ENCODE measurements at places on chromosomes 1 and 21. TPM values are rescaled to one million over a fixed set of nuclear protein-coding genes. Genes with fewer than 3 reads are reported as not detected.

Gene PADI2
- 1.1 TPM for total RNA-seq

Gene ACTL8
- total RNA-seq = 1.8 TPM

Gene CADM3
- total RNA-seq = 0.10 TPM

Gene CRP
- not detected for total RNA-seq

Gene TNN
- not detected for total RNA-seq

All from A549 treated with Hydrocortisone at 1 μM for 4 hours (cell line).